Breast epithelium (tissue), 4 donors: ENCODE measurements at places on chromosomes 12 and 14.
A peak's percentile ranks its signal among the peaks of the same experiment; 100 is the strongest.

DNA sequence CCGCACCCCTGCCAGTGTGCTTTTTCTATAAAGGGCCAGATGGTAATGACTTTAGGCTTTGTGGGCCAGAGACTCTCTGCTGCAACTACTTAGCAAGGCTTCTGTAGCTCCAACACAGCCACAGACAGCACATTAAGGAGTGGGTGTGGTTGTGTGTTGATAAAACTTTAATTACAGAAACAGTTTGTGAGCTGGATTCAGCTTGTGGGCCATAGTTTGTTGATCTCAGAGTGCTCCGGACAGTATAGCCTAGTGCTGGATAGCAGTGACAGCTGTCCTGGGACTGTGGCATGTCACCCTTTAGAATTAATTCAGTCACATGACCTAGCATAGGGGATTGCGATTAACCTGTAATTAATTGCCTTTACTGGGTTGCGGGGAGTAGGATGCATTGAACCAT, 109.7 kb downstream of the ZNF664 start:
- no peak overlapping the region for H3K4me3 ChIP-seq
- H3K27ac ChIP-seq = no peak overlapping the region
- DNase-seq = no peak
- H3K4me1 ChIP-seq = no peaks in the 10 kb centered on the region
- H3K27me3 ChIP-seq = no peaks in the 10 kb centered on the region

- DNase-seq = no peak
- H3K36me3 ChIP-seq = peaks cover 9% of the 10 kb centered on the region
- no peaks in the 10 kb centered on the region for H3K4me1 ChIP-seq
- no peaks in the 10 kb centered on the region for H3K27me3 ChIP-seq
- H3K27ac ChIP-seq = no peak overlapping the region
- H3K4me3 ChIP-seq = no peak overlapping the region
Measured at GRCh38 chr12:12127304-12127703, 56.6 kb downstream of the BCL2L14 start.

GRCh38 chr14:59245809-59246295, 57.4 kb downstream of the DAAM1 start:
- no peak overlapping the region for H3K27ac ChIP-seq
- H3K36me3 ChIP-seq = no peaks in the 10 kb centered on the region
- no peaks in the 10 kb centered on the region for H3K4me1 ChIP-seq
- no peak overlapping the region for H3K4me3 ChIP-seq
- no peak for DNase-seq

DNA sequence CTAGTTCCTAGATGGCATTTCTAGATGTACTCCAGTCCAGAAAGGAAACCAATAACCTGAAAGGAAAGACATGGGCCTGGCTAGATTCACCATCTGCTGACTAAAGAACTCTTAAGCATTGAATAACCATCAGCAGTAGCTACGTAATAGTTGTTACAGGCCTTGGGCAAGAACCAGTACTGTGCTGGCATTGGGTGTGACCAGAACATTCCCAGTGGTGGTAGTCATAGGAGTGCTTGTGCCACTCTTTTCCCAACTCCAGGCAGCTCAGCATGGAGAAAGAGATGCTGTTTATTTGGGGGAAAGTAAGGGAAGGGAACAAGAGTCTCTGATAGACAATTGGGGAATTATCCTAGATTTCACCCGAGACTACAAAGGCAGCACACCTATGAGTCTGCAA, 333.3 kb downstream of the SLC16A7 start:
- no peaks in the 10 kb centered on the region for H3K36me3 ChIP-seq
- DNase-seq = no peak
- H3K27me3 ChIP-seq = no peaks in the 10 kb centered on the region
- no peaks in the 10 kb centered on the region for H3K4me1 ChIP-seq

- DNase-seq = no peak
- no peak overlapping the region for H3K27ac ChIP-seq
- no peaks in the 10 kb centered on the region for H3K27me3 ChIP-seq
Measured at GRCh38 chr12:121883315-121883660, 5.3 kb upstream of the PSMD9 start.

- H3K27me3 ChIP-seq = no peaks in the 10 kb centered on the region
- H3K4me3 ChIP-seq = no peak overlapping the region
- H3K36me3 ChIP-seq = no peaks in the 10 kb centered on the region
- H3K27ac ChIP-seq = no peak overlapping the region
- H3K4me1 ChIP-seq = no peaks in the 10 kb centered on the region
- DNase-seq = no peak
Measured at GRCh38 chr12:123468786-123469185, 10.8 kb downstream of the SNRNP35 start.

- H3K4me1 ChIP-seq = no peaks in the 10 kb centered on the region
- H3K36me3 ChIP-seq = peaks cover 5% of the 10 kb centered on the region
- peak overlapping the region; percentile 81 for H3K4me3 ChIP-seq
Measured at GRCh38 chr14:81219759-81220579, 790 bp downstream of the GTF2A1 start.

DNA sequence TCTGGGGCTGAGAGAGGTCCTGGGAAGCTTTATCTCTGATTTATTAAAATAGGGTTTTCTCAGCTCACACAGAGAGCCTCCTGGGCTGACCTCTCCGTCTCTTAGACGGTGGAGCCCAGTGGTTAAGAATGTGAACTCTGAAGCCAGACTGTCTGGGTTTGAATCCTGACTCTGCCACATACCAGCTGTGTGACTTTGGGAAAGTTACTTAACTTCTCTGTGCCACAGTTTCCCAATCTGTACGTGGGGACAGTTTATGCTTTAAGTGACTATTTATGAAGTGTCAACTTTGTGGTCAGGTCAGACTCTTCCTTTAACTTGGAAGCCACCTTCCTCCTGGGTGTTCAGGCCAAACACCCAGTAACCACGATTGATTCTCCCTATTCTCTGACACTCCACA, 290.9 kb downstream of the AACS start:
- DNase-seq = no peak
- H3K4me1 ChIP-seq = no peaks in the 10 kb centered on the region
- no peaks in the 10 kb centered on the region for H3K36me3 ChIP-seq
- H3K4me3 ChIP-seq = no peak overlapping the region
- H3K27ac ChIP-seq = no peak overlapping the region

- no peaks in the 10 kb centered on the region for H3K27me3 ChIP-seq
- no peak for DNase-seq
- H3K4me3 ChIP-seq = no peak overlapping the region
- peak overlapping the region; percentile 74 for H3K27ac ChIP-seq
Measured at GRCh38 chr12:12432364-12432763, 75.5 kb downstream of the BORCS5 start.

DNA sequence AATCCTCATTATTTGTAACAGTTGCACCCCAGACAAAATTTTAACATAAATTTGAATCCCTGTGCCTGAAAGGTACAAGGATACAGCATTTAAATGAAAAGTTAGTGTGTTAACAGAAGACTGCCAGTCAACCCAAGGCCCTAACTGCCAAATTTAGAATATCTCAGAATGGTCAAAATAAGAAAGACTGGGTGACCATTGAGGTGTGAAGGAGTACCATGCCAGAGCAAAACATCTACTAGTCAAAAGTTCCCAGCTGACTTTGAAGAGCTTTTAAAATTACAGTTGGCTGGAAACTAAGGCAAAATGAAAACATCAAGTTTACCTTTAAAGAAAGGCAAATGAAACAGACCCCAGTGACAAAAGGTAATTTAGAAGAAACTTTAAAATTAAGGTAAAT, 18.4 kb downstream of the SAV1 start:
- H3K27ac ChIP-seq = no peak overlapping the region
- H3K27me3 ChIP-seq = no peaks in the 10 kb centered on the region
- DNase-seq = no peak
- no peak overlapping the region for H3K4me3 ChIP-seq
- peaks cover 7% of the 10 kb centered on the region for H3K4me1 ChIP-seq

GRCh38 chr14:28764257-28765160, 2.1 kb upstream of the FOXG1 start:
- H3K27ac ChIP-seq = no peak overlapping the region
- no peak for DNase-seq
- no peak overlapping the region for H3K4me3 ChIP-seq
- no peaks in the 10 kb centered on the region for H3K36me3 ChIP-seq
- H3K27me3 ChIP-seq = peaks cover 95% of the 10 kb centered on the region

- peak overlapping the region; percentile 25 for H3K4me3 ChIP-seq
- DNase-seq = peak; percentile 82
- no peaks in the 10 kb centered on the region for H3K36me3 ChIP-seq
- peaks cover 16% of the 10 kb centered on the region for H3K4me1 ChIP-seq
Measured at GRCh38 chr12:52036587-52037171, 14.6 kb upstream of the NR4A1 start.

DNA sequence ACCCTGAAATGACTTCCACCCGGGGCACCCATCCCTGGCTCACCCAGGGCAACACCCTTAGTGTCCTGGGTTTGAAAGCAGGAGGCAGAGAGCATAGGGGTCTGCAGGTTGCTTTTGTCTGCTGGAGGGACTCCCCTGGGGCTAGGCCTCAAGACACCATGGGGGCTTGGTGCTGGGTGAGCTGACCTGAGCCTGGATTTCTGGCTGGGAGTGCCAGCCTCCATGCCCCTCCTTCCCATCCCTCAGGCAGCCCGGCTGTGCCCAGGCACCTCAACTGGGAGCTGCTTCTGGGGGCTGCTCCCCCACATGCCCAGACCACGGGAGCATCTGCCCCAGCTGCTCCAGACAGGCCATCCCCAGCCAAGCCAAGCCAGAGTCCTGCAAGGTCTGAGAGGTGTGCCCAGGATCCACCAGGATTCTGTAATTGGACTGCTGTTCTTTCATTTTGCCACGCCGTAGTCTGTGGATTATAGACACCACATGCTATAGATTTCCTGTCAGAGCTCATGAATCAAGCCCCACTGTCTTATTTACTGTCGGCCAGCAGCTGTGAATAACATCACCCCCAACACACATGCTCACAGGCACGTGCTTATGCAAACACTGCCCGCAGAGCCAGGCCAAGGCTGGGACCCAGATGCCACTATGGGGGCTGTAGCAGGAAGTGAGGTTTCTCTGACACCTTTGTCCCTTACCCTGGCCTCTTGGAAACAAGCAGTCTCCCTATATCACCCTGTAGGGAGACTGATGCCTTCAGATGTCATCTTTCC, 29.4 kb upstream of the ESRRB start:
- no peak for DNase-seq
- H3K36me3 ChIP-seq = no peaks in the 10 kb centered on the region
- no peak overlapping the region for H3K4me3 ChIP-seq
- no peaks in the 10 kb centered on the region for H3K4me1 ChIP-seq
- peaks cover 4% of the 10 kb centered on the region for H3K27me3 ChIP-seq

- peak overlapping the region; percentile 31 for H3K27ac ChIP-seq
- DNase-seq = no peak
- no peak overlapping the region for H3K4me3 ChIP-seq
- peaks cover 6% of the 10 kb centered on the region for H3K4me1 ChIP-seq
Measured at GRCh38 chr12:100114574-100114973, 28.1 kb downstream of the BLTP3B start.

DNA sequence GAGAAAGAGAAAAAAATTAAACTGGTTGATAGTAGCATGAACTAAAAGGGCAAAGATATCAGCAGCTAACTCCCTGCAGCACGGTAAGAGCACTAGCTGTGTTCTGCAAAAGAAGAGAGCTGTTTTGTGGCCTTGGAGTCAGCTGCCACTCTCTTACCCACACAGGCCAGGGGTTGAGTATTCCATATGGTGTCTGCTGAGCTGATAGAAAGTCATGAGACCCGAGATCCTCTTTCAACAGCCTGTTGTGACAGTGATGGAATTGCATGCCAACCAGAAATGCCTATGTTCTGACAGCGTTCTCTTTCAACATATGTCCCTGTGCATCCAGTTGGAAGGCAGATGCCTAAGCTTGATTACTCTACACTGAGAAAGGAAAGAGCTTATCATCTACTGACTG, 39.9 kb downstream of the TMTC1 start:
- H3K27me3 ChIP-seq = no peaks in the 10 kb centered on the region
- no peaks in the 10 kb centered on the region for H3K36me3 ChIP-seq
- peak overlapping the region; percentile 48 for H3K27ac ChIP-seq

GRCh38 chr14:35883677-35884293, 57.6 kb downstream of the BRMS1L start:
- H3K27ac ChIP-seq = no peak overlapping the region
- no peak for DNase-seq
- H3K27me3 ChIP-seq = no peaks in the 10 kb centered on the region

- H3K27me3 ChIP-seq = no peaks in the 10 kb centered on the region
- no peaks in the 10 kb centered on the region for H3K36me3 ChIP-seq
- no peak for DNase-seq
- peaks cover 6% of the 10 kb centered on the region for H3K4me1 ChIP-seq
- no peak overlapping the region for H3K4me3 ChIP-seq
Measured at GRCh38 chr12:6178981-6179761, 21.0 kb upstream of the CD9 start.

DNA sequence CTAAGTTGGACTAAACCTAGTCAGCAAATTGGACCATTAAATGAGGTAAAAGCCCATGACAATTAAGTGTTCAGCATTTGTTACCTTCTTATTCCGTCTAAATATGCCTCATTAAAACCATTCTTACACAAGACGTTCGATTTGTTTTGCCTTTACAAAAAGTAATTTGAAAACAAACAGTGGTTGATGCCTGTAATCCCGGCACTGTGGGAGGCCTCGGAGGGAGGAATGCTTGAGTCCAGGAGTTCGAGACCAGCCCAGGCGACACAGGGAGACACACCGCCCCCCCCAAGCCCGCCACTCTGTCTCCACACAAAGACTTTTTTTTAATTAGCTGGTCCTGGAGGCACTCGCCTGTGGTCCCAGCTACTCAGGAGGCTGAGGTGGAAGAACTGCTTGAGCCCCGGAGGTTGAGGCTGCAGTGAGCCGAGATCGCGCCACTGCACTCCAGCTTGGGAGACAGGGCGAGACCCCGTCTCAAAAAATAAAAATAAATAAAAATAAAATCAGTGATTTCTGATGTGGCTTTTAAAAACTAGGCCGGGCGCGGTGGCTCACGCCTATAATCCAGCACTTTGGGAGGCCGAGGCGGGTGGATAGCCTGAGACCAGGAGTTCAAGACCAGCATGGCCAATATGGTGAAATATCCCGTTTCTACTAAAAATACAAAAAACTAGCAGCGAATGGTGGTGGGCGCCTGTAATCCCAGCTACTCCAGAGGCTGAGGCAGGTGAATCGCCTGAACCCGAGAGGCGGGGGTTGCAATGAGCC, 856 bp upstream of the EIF4B start:
- no peaks in the 10 kb centered on the region for H3K27me3 ChIP-seq
- peak overlapping the region; percentile 97 for H3K27ac ChIP-seq
- peak overlapping the region; percentile 89 for H3K4me3 ChIP-seq
- peaks cover 17% of the 10 kb centered on the region for H3K4me1 ChIP-seq

DNA sequence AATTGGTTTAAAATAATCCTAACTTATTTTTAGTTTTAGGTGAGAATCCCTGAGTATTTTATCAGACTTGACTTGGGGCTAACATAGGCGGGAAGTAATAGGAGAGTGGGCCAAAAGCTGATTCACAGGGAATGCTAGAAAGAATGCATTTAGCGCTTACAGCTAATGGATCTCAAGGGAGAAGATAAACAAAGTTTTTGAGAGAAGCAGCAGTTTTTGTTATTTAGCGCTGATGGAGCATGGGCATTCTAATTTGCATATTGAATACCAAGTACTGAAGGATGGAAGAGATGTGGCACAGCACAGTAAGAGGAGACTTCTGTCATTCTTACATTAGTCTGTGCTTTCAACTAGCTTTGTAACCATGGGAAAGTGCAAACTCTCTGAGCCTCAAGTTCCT, 436.0 kb upstream of the FBXO33 start:
- H3K36me3 ChIP-seq = no peaks in the 10 kb centered on the region
- H3K27ac ChIP-seq = no peak overlapping the region
- no peaks in the 10 kb centered on the region for H3K27me3 ChIP-seq
- no peak for DNase-seq
- no peak overlapping the region for H3K4me3 ChIP-seq
